ENCODE measurements at places on chromosomes 5 and 9.

GRCh38 chr9:130157079-130157478, 15.1 kb upstream of the NCS1 start:
- DNase-seq: no peak

- DNase-seq: no peak
These were observed 21.3 kb downstream of the CCDC69 start for GRCh38 chr5:151202381-151203139.

GRCh38 chr5:142378737-142379634, 54.2 kb upstream of the SPRY4 start:
- no peak for DNase-seq

GRCh38 chr5:141507387-141508091, 18.7 kb downstream of the PCDHGC5 start:
- no peak for DNase-seq
